Testis (tissue), 5 donors: ENCODE measurements at places on chromosomes 5 and 9. TPM values are rescaled to one million over a fixed set of nuclear protein-coding genes. Genes with fewer than 3 reads are reported as not detected.
A peak's percentile ranks its signal among the peaks of the same experiment; 100 is the strongest.

DNA sequence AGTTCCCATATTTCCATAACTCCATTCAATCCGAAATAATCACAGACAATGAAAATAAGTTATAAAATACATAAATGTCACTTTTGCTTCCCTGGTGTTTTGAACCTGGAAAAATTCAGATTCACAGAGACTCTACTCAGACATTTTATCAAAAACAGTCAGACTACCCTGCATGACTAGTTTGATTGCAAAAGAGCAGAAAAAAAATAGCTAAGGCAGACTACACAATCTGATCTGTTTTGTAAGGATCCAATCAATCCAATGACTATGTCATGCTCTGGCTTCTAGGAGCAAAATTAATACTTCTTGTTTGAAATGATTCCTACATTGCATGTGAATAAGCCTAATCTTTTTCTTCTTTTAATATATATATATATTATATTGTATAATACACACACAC is 1262.6 kb downstream of the EFNA5 start:
- DNase-seq: no peak
- H3K27me3 ChIP-seq: no peaks in the 10 kb centered on the region
- no peaks in the 10 kb centered on the region for H3K4me1 ChIP-seq
- H3K4me3 ChIP-seq: no peak overlapping the region

GRCh38 chr5:74966141-74967026 is 86.0 kb downstream of the GCNT4 start:
- H3K36me3 ChIP-seq: no peaks in the 10 kb centered on the region
- H3K4me1 ChIP-seq: no peaks in the 10 kb centered on the region
- no peak overlapping the region for H3K4me3 ChIP-seq
- H3K27ac ChIP-seq: no peak overlapping the region
- DNase-seq: no peak

GRCh38 chr9:90891308-90892040 is 89.9 kb downstream of the SYK start:
- no peak overlapping the region for H3K27ac ChIP-seq
- no peak for DNase-seq
- no peaks in the 10 kb centered on the region for H3K4me1 ChIP-seq
- no peaks in the 10 kb centered on the region for H3K36me3 ChIP-seq
- no peak overlapping the region for H3K4me3 ChIP-seq

- DNase-seq: no peak
- H3K27ac ChIP-seq: no peak overlapping the region
- H3K4me1 ChIP-seq: no peaks in the 10 kb centered on the region
- no peaks in the 10 kb centered on the region for H3K36me3 ChIP-seq
These were observed 6.8 kb downstream of the SPINK5 start for GRCh38 chr5:148070621-148071020.

- peak; percentile 20 for DNase-seq
- H3K36me3 ChIP-seq: no peaks in the 10 kb centered on the region
- no peak overlapping the region for H3K4me3 ChIP-seq
- no peaks in the 10 kb centered on the region for H3K27me3 ChIP-seq
These were observed 30.6 kb downstream of the CRHBP start for GRCh38 chr5:76983468-76983867.

DNA sequence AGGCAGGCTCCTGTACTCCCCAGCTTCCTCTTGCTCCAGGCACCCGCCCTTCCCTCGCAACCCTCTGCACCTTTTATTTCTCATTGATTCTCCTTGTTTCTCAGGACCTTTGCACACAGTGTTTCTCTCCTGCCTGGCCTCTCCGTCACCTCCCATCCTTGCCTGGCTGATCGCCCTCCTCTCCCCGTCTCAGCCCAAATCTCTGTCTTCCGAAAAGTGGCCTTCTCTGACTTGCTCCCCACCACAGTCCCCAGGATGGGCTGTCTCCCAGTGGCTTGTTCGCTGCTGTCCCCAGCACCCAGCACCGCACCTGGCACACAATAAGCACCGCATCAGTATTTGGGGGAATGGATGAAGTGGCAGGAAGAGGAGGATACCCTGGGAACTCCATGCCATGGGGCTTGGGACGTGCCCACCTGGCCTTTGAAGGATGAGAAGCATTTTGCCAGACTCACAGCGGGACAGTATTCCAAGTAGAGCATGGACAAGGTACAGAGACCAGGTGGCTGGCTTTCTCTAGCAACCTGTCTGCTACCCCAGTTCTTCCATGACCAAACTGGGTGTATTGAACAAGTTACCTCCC is 62.5 kb downstream of the LMX1B start:
- no peaks in the 10 kb centered on the region for H3K27me3 ChIP-seq
- peaks cover 3% of the 10 kb centered on the region for H3K4me1 ChIP-seq
- H3K4me3 ChIP-seq: no peak overlapping the region
- H3K36me3 ChIP-seq: no peaks in the 10 kb centered on the region
- H3K27ac ChIP-seq: no peak overlapping the region

DNA sequence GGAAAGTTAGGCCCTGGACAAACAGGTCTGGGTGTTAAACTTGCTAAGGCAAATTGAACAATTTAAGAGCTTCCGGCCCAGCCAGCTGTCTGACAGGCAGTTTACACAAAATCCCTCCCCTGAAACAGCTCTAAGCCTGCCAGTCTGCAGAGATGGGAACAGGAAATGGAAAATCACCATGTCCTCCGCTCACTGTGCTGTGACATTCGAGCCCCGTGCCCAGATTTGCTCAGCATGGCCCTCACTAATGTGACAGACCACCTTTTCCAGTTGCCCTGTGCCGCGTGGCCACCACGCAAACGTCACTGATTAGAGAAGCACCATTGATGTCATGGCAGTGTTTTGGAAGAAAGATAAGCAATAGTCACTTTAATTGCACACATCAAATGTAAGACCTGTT is 41.0 kb downstream of the CCNJL start:
- H3K36me3 ChIP-seq: no peaks in the 10 kb centered on the region
- no peak overlapping the region for H3K4me3 ChIP-seq
- peaks cover 25% of the 10 kb centered on the region for H3K4me1 ChIP-seq
- H3K27me3 ChIP-seq: no peaks in the 10 kb centered on the region
- H3K27ac ChIP-seq: no peak overlapping the region

DNA sequence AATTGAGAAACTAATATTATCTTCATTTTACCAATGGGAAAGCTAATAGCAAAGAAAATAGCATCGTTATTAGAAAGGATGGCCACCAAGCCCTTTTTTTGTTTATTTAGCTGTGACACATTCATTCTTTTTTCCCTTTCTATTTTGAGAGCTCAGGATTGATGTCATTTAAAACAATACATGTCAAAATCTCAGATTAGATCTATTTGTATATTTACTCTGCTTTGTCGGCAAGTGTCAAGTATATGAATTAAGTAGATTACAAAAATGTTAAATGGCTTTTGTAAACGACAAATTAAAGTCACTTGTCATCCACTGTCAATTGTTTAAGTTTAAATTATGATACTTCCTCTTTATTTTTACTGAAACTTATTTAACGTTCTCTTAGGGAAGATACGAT is 118.9 kb downstream of the PAM start:
- DNase-seq: no peak
- H3K36me3 ChIP-seq: no peaks in the 10 kb centered on the region
- H3K4me1 ChIP-seq: no peaks in the 10 kb centered on the region
- H3K27me3 ChIP-seq: no peaks in the 10 kb centered on the region
- H3K4me3 ChIP-seq: no peak overlapping the region
- no peak overlapping the region for H3K27ac ChIP-seq

The NXNL2 gene
- 2.2 TPM for polyA plus RNA-seq

The MSMP gene
- polyA plus RNA-seq: 1.9 TPM

The JAKMIP2 gene
- 3.4 TPM for polyA plus RNA-seq
